Stimulated activated CD8-positive, alpha-beta memory T cell treated with anti-CD3 and anti-CD28 coated beads, Interleukin-12 subunit alpha, Interleukin-12 subunit beta, amount 100 ng/mL, for 1 hour (primary cell): ENCODE measurements at places on chromosomes 3 and 15.

DNA sequence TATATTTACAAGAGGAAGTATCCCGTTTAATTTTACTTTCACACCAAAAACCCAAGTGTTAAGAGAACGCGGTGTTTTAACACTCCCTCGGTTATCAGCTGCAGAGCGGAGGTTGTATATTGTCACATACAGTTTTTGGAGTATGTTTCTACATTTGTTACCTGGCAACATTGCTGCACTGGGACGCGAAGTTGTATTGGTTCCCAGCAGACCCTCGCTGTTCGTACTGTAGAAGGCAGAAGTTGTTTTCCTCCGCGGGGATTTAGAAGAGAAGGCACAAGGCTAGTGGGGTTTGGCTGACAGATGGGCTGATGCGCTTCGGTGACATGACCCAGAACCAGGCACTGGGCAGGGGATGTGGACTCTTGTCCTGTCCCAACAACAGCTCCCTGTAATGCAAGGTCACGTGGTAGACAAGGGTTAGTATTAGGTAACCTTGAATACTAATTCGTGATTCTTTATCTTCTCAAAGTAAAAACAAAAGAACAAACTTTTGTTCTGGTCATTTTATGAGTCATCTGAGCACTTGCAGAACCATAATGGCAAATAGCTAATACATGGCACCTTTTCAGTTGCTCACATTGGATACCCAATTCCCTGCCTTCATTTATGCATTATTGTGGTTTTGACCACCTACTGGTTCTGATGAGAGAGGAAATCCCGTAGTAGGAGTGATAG lies 230.4 kb upstream of the BHLHE40 start:
- DNase-seq: no peak

- no peak for DNase-seq
Observed at GRCh38 chr15:23857028-23857641, 170.0 kb upstream of the NDN start.

- no peak for DNase-seq
Observed at GRCh38 chr3:13462822-13463221, 17.3 kb upstream of the HDAC11 start.

DNA sequence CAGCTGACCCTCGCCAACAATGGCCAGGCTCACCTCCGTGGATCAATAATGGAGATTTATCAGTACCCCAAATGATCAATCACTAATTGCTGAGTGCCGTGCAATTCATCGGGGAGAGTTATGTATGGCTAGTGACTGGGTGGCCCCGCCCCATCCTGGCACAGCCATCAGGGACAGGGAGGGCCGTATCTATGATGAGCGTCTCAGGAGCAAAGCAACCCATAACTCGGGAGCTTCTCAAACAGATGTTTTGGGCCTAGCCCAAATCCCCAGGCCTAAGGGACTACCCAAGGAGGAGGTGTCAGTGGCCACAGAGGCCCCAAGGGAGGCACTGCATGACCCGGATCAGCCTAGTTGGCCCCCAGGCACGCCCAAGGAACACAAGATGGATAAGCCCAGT lies 180.0 kb upstream of the LINGO1 start:
- DNase-seq: no peak

DNA sequence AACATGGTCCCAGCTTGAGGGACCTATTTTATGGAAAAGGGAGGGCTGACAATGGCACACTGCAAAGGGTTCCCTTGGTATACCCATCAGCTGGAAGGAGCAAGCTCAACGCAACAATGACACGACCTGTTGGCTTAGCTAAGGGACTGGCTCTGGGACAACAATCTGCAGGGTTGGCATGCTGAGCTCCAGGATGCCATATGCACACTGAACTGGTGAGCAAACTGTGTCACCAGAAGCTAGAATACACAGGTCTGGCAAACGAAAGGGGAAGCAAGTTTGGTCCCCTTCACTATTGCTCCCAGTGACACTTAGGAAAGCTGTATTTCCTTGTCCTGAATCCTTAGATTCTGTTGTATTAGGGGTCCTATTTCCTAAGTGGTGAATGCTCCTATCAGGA lies 38.0 kb upstream of the RASGRF1 start:
- no peak for DNase-seq

- DNase-seq: no peak
Observed at GRCh38 chr15:43516185-43516584, 1.2 kb upstream of the MAP1A start.

GRCh38 chr3:113531826-113532697 lies at the start of gene SIDT1:
Gene SIDT1, plus strand, starts transcription at chr3:113532555. Its CDS starts 467 bp downstream, at chr3:113533022.
- peak; percentile 52 for DNase-seq

- DNase-seq: no peak
Observed at GRCh38 chr3:176275113-176275512, 922.2 kb downstream of the TBL1XR1 start.

GRCh38 chr3:100650651-100651619 lies 41.5 kb downstream of the ADGRG7 start:
- no peak for DNase-seq

- no peak for DNase-seq
Observed at GRCh38 chr15:38705436-38706219, 141.0 kb upstream of the RASGRP1 start.

- no peak for DNase-seq
Observed at GRCh38 chr3:9071936-9072666, 108.8 kb upstream of the RAD18 start.
